ENCODE measurements at places on chromosomes 6 and 20.

DNA sequence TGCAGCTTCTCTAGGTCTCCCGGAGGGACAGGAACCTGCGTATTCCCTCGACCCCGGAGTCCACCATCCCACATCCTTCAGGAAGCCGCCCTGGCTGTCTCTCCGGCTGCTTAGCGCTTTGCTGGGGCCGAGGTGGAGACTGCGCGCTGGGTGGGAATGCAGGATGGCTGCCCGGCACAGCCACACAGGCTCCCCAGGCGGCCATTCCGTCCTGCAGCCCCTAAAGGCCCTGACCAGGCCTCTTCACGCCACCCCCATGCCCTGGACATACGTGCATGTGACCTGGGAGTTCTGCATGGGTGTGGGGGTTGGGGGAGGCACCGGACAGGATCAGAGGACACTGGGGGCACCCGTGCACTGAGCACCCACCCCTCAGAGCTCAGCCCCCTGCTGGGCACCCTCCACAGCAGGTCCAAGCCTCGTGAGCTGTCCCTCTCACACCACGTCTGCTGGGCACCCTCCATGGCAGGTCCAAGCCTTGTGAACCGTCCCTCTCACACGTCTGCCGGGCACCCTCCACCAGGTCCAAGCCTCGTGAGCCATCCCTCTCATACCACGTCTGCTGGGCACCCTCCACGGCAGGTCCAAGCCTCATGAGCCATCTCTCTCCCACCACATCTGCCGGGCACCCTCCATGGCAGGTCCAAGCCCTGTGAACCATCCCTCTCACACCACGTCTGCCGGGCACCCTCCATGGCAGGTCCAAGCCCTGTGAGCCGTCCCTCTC lies 40.4 kb upstream of the CHRNA4 start:
- DNase-seq = no peak

DNA sequence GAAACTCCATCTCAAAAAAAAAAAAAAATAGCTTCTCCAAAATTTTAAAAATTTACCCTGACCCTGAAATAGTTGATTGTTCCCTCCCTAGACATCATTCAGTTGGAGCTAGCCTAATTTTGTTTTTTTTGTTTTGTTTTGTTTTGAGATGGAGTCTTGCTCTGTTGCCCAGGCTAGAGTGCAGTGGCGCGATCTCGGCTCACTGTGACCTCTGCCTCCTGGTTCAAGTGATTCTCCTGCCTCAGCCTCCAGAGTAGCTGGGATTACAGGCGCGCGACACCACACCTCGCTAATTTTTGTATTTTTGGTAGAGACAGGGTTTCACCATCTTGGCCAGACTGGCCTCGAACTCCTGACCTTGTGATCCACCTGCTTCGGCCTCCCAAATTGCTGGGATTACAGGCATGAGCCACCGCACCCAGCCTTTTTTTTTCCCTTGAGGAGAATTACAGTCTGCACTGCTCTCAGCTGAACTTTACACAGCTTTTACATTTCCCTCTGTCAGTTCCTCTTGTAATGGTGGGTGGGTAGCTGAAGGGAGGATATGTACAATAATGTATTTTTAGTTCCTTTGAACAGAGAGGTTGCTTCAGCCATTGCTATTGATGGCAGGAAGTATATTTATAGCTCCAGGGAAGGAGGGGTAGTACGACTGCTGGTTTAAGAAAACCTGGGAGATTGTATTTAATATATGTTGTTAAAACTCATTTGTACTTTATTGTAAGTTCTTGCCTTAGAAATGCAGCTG lies 27.7 kb downstream of the PTPRA start:
- DNase-seq = no peak

GRCh38 chr20:33280000-33280680 lies 2.9 kb upstream of the BPIFB1 start:
- no peak for DNase-seq

GRCh38 chr6:37732688-37733087 lies 35.0 kb upstream of the MDGA1 start:
- peak; percentile 10 for DNase-seq

- DNase-seq = no peak
These were observed 25.9 kb upstream of the ATXN1 start for GRCh38 chr6:16787128-16787682.

- DNase-seq = no peak
These were observed 4.5 kb upstream of the VSTM2L start for GRCh38 chr20:37898233-37899104.

DNA sequence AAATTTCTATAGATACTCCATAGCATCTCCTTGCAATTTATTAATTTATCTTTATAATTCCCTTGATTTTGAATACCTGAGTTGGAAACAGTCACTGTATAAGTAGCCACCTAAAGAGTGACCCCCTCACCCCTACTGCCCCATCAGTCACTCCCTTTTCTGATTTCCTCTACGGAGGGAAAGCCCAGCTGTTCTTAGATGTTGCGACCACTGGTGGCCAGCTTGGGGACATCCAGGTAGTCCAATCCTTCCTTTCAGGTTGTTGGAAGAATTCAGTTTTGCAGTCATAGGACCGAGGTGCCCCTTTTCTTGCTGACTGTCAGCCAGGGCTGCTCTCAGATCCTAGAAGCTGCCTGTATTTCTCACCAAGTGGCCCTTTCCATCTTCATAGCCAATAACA lies 87.8 kb downstream of the BMP6 start:
- DNase-seq = no peak

GRCh38 chr20:62925420-62926228 lies 681 bp downstream of the DIDO1 start:
- peak; percentile 39 for DNase-seq

GRCh38 chr6:12467706-12468670 lies 177.8 kb downstream of the EDN1 start:
- DNase-seq = no peak

GRCh38 chr20:11101243-11101642 lies 427.4 kb upstream of the JAG1 start:
- no peak for DNase-seq

- DNase-seq = no peak
These were observed 115.9 kb downstream of the QRSL1 start for GRCh38 chr6:106745197-106745770.

DNA sequence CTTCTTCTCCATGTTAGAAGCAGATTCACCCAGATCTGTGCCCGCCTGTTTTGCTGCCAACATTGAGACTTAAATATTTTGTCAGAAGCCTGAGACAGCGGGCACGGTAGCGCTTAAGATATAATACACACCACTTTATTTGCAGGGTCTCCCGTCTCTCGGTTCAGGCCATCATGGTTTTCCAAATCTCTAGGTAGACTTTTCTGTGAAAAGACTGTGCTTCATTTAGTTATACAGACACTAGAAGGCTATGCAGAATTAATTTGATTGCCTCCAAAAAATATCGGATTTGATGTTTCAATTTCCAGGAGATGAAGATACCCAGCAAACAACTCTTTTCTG lies 598 bp downstream of the TBP start:
- no peak for DNase-seq

- DNase-seq = no peak
These were observed 87.3 kb downstream of the SCML4 start for GRCh38 chr6:107736713-107737396.

DNA sequence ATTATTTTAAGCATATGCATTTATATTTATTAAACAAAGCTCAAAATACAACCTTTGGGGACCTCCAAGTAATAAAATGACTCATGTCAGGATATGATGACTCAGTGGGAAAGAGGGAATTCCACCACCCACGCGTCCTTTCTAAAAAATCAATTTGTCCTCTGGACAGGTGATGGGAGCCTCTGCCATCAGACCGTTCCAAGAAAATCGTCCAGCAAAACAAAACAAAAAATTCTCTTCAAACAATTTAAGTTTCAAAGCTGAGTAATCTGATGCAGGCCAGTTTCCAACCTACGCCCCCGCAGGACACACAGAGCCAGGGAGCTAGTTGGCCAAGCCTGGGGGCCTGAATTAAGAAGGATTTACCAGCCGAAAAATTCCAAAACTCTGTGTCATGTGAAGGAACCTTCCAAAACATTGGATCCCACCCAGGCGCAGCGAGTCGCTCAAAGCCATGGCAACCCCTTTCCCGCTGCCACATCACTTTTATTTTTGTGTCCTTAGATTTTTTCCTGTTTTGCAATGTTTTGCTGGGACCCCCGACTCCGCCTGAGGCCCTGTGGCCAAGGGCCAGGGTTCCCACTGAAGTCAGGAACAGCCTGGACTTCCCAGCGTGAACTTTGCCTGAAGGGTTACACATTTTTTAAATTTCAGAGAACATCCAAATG lies 95.3 kb downstream of the NFATC2 start:
- DNase-seq = no peak

- DNase-seq = no peak
These were observed 119.5 kb downstream of the PHACTR3 start for GRCh38 chr20:59723607-59724456.

DNA sequence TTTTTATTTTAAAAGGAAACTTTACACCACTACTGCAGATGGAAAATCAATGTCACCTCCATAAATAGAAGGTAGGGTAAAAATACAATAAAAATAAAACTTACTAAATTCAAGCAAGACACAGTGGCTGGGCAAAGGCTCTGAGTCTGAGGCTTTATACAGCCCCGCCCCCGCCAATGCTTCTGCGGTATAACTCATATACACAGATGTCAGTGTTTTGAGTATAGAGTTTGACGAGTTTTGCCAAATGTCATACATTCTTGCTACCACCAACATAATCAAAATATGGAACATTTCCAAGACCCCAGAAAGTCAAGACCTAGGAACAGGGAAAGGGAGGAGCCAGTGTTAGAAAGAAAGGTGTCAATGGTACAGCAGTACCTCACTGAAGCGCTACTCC lies 12.8 kb downstream of the NFATC2 start:
- peak; percentile 37 for DNase-seq

GRCh38 chr20:37573626-37574198 lies 46.0 kb upstream of the BLCAP start:
- DNase-seq = no peak

DNA sequence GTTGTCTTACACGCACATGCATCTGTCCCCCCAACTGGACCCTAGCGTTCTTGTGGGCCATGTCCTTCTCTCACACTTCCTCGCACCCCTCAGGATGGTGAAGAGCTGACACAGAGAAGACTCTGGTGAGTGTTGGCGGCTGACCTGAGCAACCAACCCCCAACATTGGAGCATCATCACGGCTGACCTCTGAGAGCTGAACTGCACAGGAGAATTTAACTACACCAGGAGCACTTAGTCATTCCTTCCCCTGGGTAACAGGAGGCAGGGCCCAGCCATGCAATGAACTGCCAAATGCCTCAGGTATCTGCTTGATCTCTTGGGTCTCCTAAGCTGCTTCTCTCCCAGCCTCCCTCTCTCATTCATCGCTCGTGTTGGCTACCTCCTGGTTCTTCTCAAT lies 88.5 kb downstream of the PSMG4 start:
- DNase-seq = peak; percentile 44

GRCh38 chr20:48192109-48192508 lies 406.8 kb upstream of the SULF2 start:
- DNase-seq = no peak

GRCh38 chr6:36223706-36224105 lies 27.2 kb downstream of the BRPF3 start:
- no peak for DNase-seq

GRCh38 chr6:79967178-79967577 lies 19.8 kb upstream of the ELOVL4 start:
- no peak for DNase-seq

GRCh38 chr6:38715016-38715689 lies at the start of gene DNAH8:
DNAH8 (plus strand) TSS chr6:38715311; CDS start chr6:38722810, 7,499 bp downstream.
- no peak for DNase-seq

- no peak for DNase-seq
These were observed 10.8 kb downstream of the MAVS start for GRCh38 chr20:3857405-3857804.

DNA sequence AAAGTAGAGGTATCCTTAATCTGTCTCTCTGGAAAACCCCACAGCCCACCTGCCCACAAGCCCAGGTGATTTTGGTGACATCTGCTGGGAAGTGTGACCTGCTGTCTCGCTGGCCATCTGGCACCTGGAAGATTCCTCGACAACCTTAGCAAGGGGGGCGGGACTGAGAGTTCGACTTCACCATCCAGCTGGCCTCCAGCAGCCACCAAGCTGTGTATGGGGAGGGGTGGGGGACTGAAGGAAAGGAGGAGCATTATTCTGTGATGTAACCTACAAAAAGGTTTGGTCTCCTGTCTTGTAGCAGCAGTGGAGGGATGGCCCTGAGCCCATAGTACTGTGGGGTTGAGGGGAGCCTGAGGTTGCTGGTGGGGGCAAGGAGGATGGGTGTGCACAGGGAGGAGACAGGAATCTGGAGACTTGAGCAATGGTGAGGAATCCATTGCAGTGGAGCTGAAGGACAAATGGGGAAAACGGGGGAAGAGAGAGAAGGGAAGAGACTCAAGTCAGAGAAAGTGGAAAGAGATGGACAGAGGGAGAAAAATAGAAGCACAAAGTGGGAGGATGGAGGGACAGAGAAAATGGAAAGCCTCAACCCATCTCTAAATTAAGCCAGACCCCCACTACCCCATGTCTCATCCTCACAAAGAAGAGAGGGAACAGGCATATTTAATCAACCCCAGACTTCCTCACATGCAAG lies 4.0 kb downstream of the LY6G6F start:
- DNase-seq = no peak

DNA sequence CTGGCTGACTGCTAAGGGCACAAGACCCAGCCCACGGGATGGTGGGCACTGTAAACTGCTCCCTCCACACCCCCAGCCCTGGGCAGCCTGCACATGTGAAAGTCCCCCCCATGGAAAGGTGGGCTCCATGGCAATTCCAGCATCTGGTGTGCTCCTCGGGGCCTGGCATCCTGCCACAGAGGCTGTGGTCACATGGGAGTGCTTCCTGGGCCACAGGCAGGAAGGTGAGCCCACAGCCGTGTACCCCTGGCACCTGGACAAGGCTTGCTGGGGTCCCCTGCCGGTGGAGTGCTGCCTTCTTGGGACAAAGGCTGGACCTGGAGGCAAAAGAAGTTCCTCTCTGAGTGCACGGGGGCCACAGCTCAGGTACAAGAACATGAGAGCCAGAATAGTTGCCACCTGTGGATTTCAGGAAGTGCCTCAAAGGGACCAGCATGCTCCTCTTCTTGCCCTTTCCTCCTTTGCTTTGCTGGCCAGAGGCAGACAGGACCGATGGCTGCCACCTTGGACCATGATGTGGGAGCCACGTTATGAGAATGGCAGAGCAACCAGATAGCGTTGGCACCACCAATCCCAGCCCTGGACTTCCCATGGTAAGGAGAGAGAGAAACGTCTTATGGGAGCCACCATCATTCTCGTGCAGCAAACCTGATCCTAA lies 120.2 kb upstream of the MLN start:
- no peak for DNase-seq

- no peak for DNase-seq
These were observed 62.9 kb upstream of the ZNF217 start for GRCh38 chr20:53656293-53657202.

- DNase-seq = no peak
These were observed 699.0 kb upstream of the CITED2 start for GRCh38 chr6:140073456-140073855.

All from hematopoietic multipotent progenitor cell treated with erythropoietin and hydrocortisone succinate and interleukin-3 and kit ligand, for 15 days (in vitro differentiated cells).